ENCODE measurements at places on chromosomes 13 and 19.

- no peak for DNase-seq
- H3K36me3 ChIP-seq: no peaks in the 10 kb centered on the region
- no peak overlapping the region for H3K27ac ChIP-seq
- H3K4me1 ChIP-seq: no peaks in the 10 kb centered on the region
- H3K27me3 ChIP-seq: no peaks in the 10 kb centered on the region
- no peak overlapping the region for H3K4me3 ChIP-seq
Observed at GRCh38 chr13:28394422-28394821, 100.5 kb downstream of the FLT1 start.

DNA sequence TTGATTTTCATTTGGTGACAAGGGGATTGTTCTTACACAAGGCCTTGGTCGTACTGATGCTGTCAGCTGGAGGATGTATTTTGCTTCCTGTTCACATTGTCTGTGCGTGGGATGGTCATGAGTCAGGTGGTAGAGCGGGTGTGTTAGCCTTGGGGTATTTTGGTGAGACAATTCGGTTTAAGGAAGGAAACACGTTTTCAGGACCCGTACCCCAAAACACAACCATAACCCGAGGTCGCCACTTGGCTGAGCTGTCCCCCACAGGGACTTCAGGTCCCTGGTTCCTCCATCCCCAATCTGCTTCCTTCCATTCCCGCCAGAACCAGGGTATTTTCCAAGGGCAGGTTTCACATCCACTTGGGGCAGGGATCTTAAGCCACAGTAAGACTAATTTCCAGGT lies 15.0 kb downstream of the MYO9B start:
- no peak overlapping the region for H3K27ac ChIP-seq
- no peak for DNase-seq
- H3K27me3 ChIP-seq: no peaks in the 10 kb centered on the region
- H3K36me3 ChIP-seq: peaks cover 21% of the 10 kb centered on the region

- no peak overlapping the region for H3K27ac ChIP-seq
- H3K36me3 ChIP-seq: no peaks in the 10 kb centered on the region
- H3K4me1 ChIP-seq: no peaks in the 10 kb centered on the region
- DNase-seq: no peak
- H3K4me3 ChIP-seq: no peak overlapping the region
- no peaks in the 10 kb centered on the region for H3K27me3 ChIP-seq
Observed at GRCh38 chr13:92054389-92054788, 656.0 kb downstream of the GPC5 start.

DNA sequence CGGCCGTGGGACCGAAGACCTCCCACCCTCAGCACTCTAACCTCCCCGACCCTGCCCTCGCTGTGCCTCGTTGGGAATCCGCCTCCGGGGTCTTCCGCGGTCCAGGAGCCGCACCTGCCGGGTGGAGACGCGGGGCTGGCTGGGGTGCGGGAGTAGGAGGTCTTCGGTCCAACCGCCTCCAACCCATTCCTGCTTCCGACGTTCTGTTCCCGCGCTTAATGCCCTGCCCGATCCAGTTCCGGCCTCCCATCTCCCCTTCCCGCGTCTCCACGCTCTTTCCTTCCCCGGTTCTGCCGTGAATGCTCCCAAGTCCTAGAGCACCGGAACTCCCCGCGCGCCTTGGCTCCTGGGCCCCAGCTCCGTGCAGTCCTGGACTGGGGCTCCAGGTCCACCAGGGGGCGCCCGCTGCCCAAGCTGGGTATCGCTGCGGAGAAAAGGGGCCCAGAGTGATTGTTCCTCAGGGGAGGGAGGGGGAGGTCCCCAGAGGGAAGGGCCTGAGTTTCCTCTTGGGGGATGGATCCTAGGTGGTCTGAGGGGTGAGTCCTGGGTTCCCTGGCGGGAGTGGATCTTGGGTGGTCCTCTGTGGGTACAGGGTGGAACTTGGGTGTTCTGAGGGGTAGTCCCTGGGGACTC lies 14.1 kb upstream of the TNFSF9 start:
- H3K27me3 ChIP-seq: no peaks in the 10 kb centered on the region
- peak; percentile 92 for DNase-seq
- H3K36me3 ChIP-seq: no peaks in the 10 kb centered on the region
- H3K4me3 ChIP-seq: peak overlapping the region; percentile 69
- H3K4me1 ChIP-seq: peaks cover 29% of the 10 kb centered on the region
- peak overlapping the region; percentile 86 for H3K27ac ChIP-seq

DNA sequence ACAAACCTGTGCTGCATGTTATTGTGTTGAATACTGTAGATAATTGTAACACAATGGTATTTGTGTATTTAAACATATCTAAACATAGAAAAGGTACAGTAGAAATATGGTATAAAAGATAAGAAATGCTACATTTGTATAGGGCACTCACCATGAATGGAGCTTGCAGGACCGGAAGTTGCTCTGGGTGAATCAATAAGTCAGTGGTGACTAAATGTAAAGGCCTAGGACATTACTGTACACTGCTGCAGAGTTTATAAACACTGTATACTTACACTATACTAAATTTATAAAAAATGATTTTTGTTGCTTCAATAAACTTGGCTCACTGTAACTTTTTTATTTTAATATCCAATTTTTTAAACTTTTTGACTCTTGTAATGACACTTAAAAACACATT lies 34.4 kb downstream of the LMO7 start:
- no peak for DNase-seq
- H3K4me1 ChIP-seq: no peaks in the 10 kb centered on the region
- no peak overlapping the region for H3K4me3 ChIP-seq
- H3K36me3 ChIP-seq: no peaks in the 10 kb centered on the region
- H3K27me3 ChIP-seq: no peaks in the 10 kb centered on the region
- no peak overlapping the region for H3K27ac ChIP-seq

- H3K27ac ChIP-seq: no peak overlapping the region
- peaks cover 19% of the 10 kb centered on the region for H3K36me3 ChIP-seq
- H3K27me3 ChIP-seq: no peaks in the 10 kb centered on the region
- H3K4me1 ChIP-seq: no peaks in the 10 kb centered on the region
- no peak overlapping the region for H3K4me3 ChIP-seq
Observed at GRCh38 chr19:45103508-45104319, 10.7 kb downstream of the PPP1R37 start.

DNA sequence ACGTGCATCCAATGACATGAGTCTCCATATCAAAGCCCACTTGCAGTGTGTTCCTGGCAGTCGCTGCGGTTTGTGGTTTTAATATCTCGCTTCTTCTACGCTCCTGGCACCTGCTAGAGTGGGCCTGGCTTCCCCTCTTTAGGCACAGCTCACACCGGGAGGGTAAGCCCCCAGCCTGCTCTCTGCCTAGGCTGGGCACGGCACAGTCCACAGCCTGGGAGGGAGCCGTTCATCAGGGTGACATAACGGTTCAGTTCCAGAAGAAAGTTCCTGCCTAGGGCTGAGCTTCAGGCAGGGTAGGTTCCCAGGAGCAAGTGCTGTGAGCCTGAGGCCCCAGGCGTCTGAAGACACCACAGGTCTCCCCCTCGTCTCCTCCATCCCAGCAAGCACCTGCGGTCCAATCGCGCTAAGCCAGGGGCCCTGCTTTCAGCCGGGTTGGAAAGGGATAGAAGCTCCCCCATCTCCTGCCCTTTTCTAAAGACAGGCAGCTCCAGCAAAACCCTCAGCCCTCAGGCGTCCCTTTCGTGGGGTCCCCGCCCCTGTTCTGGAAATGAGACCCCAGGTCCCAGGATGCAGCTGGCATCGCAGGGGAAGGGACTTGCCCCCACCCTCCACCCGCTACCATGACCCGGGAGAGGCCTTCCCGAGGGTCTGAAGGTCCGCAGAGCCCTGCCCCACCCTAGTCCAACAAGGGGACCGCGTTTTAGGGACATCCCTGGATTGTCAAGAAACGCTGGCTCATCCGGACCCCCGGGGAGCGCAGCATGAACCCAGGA lies 121.6 kb upstream of the ZNF507 start:
- no peak overlapping the region for H3K4me3 ChIP-seq
- H3K27ac ChIP-seq: no peak overlapping the region
- no peaks in the 10 kb centered on the region for H3K36me3 ChIP-seq
- H3K4me1 ChIP-seq: peaks cover 22% of the 10 kb centered on the region
- peak; percentile 89 for DNase-seq

GRCh38 chr19:10134040-10134439 lies 14.3 kb upstream of the EIF3G start:
- no peaks in the 10 kb centered on the region for H3K27me3 ChIP-seq
- no peak overlapping the region for H3K27ac ChIP-seq
- peaks cover 99% of the 10 kb centered on the region for H3K36me3 ChIP-seq

GRCh38 chr13:31394506-31394905 lies 194.7 kb downstream of the B3GLCT start:
- no peaks in the 10 kb centered on the region for H3K27me3 ChIP-seq
- no peak overlapping the region for H3K4me3 ChIP-seq
- no peaks in the 10 kb centered on the region for H3K36me3 ChIP-seq
- DNase-seq: peak; percentile 9
- H3K27ac ChIP-seq: no peak overlapping the region

DNA sequence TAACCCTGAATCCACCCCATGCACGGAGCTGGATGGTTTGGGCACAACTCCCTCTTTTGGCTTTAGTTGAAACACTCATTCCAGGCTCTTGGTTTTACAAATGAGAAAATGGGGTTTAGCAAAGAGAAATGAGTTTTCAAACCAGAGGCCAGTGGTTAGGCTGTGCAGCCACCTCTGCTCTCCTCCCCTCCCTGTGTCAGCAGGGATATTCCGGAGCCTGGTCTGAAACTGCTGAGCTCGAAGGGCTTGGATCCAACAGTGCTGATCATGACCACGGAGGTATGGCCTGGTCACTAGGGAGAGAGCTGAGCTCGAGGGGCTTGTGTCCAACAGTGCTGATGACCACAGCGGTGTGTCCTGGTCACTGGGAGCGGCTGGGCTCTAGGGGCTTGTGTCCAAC lies 41.5 kb downstream of the ZNF787 start:
- H3K4me1 ChIP-seq: peaks cover 8% of the 10 kb centered on the region
- H3K36me3 ChIP-seq: no peaks in the 10 kb centered on the region
- DNase-seq: no peak
